NCI-H1105 treated with DMSO at 0.1 percent for 48 hours (cell line): ENCODE measurements at places on chromosomes 7 and 10.

DNA sequence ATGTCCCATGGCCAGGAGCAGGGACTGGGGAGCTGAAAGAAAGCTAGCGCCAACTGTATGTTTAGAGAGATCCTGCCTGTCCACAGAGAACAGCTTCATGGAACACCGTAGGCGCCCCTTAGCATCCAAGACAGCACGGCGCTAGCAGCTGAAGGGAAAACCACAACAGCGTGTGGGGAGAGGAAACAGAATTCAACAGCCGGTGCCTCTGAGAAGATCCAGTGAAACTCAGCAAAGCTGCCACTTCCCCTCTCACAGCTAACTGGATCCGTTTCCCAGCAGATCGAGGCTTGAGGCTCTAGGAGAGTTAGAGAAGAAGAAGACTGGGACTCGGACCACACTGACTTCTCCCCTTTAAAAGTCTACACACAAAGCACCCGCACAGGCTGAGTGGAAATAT is 145.0 kb downstream of the MAD1L1 start:
- DNase-seq, result no peak

DNA sequence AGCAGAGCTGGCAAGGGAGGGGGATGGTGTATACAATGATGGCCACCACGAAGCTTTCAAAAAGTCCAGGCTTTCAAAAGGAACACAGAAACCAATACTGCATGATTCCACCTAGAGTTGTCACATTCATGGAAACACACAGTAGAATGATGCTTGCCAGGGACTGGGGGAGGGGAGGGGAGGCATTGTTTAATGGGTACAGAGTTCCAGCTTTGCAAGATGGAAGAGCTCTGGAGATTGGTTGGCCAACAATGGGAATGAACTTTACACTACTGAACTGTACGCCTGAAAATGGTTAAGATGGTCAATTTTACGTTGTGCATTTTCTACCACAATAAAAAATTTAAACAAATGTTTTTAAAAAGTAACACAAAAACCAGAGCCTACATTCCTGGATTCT is 104.5 kb upstream of the KDM7A start:
- no peak for DNase-seq

DNA sequence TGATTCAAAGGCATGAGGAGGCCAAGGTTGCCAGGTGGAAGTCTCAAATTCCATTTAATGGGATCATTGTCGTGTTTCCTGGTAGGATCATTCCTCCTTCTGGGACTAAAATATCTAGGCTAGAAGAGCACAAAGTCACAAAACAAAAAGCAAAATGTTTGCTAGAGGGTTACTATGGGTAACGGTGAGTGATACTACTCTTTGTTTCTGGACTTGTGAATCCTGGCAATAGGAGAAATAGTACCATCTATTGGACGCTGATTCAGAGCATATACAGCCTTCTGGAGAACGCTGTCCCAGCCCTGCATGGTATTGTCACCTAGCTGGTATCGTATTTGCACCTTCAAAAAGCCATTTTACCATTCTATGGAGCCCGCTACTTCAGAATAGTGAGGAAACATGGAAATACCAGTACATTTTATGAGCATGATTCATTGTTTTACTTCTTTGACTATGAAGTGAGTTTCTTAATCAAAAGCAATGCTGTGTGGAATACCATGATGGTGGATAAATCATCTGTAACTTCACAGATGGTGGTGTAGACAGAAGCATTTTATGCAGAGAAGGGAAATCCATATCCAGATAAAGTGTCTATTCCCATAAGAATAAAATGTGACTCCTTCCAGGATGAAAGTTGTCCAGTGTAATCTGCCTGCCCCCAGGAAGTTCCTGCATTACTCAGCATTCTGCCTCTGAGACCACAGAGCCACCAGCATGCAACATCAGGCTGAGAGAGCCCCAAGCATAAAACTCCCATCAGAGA is 361.0 kb downstream of the ETV1 start:
- DNase-seq, result no peak

- DNase-seq, result no peak
Measured at GRCh38 chr7:49630513-49630912, 142.9 kb upstream of the VWC2 start.

- peak; percentile 16 for DNase-seq
Measured at GRCh38 chr10:88389456-88389855, 193.7 kb downstream of the RNLS start.

DNA sequence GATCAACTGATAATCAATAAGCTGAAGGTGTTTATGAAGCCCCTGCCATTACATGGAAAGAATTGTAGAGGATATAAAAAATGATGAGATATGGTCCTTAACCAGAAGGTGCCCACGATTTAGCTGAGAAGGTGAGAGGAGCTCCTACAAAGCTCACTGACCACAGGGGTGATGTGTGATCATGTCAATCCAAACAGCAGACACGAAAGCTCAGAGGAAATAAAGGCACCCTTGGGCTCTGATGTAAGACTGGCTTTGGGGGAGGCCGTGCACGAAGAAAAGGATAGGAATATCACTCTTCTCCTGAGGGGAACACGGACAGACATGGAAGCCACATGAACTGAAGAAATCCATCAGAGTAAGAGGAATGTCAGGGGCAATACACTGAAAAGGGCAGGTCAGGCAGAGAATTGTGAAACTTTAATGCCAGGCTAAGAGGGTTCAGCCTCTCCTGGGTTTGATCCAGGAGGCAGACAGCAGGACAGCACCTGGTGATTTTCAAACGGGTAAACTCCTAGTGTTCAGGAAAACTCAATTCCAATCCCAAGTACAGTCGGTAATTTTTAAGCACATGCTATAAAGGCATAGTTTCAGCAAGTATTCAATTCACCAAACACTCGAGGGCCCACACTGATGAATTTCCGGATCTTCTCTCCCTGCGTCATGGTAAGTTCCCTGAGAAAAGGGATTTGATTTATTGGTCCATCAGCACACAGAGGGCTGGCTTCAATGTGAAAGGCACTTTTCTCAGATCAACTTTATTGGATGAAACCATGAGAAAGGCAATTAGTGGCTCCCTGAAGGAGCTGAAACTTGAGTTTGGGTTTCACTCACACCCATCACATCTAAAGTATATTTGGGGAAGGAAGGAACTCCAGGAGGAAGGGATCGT is 163.8 kb downstream of the PRPF18 start:
- no peak for DNase-seq

GRCh38 chr7:128434413-128435326 is 21.0 kb upstream of the HILPDA start:
- DNase-seq, result no peak

DNA sequence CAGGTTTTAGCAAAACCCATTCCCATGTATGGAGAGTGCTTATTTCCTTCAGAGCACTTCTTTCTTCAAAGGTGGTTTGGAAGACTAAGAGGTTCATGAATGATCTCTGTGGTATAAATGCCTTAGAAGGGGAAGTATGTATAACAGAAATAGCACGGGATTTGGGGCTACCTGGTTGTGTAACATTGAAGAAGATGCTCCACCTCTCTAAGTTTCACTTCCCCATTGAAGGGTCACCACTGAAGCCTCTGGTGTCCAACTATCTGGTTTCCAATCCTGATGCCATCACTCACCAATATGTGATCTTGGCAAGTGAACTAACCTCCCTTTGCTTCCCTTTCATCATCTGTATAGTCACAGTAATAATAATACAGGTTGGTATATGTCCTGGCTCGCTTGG is 37.2 kb downstream of the CYCS start:
- DNase-seq, result no peak

DNA sequence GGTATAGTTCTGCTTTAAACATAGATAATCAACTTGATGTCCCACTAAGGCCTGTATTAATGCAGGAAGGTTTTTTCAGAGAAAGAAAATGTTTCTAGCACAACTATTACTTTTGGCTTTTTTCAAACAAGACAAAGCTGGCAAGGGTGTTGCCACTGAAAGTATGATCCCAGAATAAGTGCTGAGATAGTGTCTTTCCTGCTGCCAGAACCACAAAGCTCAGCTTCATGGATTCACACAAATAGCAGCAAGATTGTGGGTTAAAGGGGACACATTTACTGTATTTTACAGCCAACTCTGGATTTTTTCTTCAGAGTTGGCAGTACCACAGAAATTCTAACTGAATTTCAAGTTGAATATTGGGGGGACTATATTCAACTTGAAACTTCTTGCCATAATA is 4.3 kb downstream of the NCOA4 start:
- no peak for DNase-seq
